Mucosa of gallbladder (tissue), 1 donor: ENCODE measurements at places on chromosomes 5 and 9. TPM values are rescaled to one million over a fixed set of nuclear protein-coding genes. Genes with fewer than 3 reads are reported as not detected.

GRCh38 chr5:171868236-171868635 is 82.6 kb downstream of the SMIM23 start:
- DNase-seq: no peak

DNA sequence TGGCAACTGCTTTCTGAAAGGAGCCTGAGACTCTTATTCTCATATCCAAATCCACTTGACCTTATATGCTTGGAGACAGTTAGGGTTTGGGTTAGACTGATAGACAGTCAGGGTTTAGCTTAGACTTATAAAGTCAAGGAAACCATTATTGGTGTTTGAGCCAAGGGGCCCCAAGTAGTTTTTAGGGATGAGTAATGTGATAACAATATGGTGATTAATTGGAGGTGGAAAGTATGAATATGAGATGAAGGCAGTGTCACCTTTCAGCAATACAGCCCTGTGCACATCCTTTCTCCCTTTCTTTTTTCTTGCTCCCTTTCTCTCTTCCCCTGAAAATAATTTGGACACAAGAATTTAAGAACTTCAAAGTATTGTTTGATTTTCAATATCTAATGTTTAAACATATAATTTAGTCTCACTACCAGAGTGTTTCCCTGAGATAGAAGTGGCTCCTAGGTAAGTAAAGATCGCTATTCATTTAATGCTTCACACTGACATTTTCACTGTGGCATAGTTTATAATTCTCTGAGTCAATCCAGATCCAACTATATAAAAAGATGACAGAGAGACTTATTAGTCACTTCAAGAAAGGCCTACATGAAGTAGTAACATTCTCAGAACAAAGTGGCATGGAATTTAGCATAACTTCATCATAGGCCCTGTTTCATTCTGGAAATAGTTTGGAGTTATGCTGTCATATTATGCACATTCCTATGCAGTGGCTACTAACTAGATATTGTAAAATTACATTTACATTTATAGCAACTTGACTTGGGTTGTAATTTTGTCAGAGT is 200.8 kb downstream of the CHSY3 start:
- no peak for DNase-seq

Gene DCAF10
- total RNA-seq: 27.7 TPM

Gene WWC1
- 58.4 TPM for total RNA-seq

Gene LHX3
- not detected for total RNA-seq

GRCh38 chr9:137711678-137712105 is 92.9 kb downstream of the EHMT1 start:
- DNase-seq: no peak

- no peak for DNase-seq
Measured at GRCh38 chr9:128136816-128137793, 9.6 kb upstream of the PTGES2 start.

DNA sequence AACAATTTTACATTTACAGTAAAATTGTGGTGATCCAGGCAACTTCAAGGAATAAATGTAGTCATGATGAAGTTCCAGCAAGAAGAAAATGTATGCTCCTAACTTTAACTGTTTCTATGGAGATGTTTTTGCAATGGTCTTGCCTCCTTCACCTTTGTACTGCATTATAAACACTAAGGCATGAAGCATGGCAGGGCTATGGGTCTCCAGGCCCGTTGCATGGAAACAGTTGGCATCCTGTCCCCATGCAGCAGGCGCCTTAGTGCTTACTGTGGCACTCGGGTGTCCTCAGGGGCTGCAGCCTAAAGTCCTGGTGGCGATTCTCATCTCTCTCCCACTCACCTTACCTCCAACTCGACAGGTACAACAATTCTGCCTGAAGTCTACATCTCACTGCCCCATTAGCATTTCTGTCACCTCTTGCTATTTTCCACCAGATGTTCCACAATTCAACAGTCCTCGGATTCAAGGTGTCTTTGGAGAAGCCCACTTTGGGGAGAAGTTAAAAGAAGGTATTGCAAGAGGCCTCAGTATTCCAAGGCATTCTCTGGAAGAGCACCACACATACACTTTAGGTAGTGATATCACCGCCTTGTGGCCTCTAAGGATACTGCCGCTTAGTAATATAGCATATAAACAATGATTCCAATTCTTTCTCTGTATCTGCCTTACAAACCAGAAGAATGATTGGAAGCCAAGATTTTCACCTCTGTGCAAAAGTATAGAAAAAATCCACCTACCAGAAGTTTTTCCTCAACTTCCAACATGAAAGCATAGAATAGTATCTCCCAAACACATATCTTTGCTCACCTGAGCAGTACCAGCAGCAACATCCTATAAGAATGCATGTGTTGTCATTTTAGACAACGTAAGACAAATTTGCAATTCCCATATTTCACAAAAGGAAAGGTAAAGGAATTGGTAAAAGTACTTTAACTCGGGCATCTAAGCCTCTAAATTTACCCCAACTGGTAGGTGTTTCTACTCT is 5.1 kb downstream of the LIFR start:
- peak; percentile 19 for DNase-seq

Gene SHB
- 54.5 TPM for total RNA-seq

- DNase-seq: no peak
Measured at GRCh38 chr5:62578540-62578939, at the start of gene LRRC70. Gene LRRC70 (plus strand): TSS chr5:62578819. CDS start chr5:62579439, 620 bp downstream.

DNA sequence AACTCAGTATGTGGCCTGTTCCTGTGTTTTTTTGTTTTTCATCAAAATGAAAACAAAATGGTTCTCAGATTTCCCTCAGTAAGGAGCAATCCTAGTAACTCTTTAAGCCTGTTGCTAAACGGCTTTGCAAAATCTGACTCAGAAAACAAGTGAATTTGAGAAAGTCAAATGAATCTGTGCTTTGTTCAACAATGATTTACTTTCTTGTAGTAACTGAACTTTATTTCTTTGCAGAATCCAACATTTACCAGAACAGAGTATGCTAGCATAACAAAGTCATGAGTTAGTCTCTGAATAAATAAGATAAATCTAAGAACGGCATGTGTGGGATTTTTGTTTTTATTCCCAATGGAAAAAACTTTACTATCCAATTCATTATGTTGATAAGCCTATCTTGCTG is 93.8 kb downstream of the OXCT1 start:
- no peak for DNase-seq

DNA sequence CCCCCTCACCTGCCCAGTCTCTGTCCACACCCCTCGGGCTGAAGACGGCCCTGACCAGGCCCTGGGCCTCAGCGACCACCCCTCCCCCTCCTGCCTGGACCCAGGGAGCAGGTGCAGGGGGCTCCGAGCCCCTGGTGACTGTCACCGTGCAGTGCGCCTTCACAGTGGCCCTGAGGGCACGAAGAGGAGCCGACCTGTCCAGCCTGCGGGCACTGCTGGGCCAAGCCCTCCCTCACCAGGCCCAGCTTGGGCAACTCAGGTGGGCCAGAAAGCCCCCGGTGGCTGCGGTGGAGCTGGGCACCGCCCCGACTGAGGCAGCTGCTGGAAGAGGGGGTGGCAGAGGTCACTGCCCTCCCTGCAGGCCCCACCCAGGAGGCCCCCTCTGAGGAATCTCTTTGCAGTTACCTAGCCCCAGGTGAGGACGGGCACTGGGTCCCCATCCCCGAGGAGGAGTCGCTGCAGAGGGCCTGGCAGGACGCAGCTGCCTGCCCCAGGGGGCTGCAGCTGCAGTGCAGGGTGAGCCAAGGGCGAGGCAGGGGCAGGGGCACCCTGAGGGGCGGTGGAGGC is 7.7 kb downstream of the ENTPD8 start:
- no peak for DNase-seq

DNA sequence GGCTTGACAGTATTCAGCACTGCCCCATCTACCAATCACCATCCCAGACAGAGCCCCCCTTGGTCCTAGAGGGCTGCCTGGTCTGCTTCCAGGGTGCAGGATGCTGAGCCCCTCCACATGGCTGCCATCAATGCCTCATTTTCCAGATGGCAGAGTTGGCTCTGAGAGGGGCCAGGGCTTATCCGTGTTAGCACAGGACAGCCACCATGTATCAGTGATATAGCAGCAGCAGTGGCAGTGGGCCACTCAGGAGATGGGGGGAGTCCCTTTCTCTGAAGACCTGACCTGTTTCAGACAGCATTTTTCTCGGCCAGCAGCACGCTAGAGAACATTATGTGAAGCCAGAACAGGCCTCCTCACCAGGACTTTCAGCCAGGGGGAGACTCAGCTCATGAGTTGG is 1.6 kb upstream of the SMIM32 start:
- DNase-seq: no peak

GRCh38 chr5:53262348-53262970 is 152.9 kb upstream of the MOCS2 start:
- peak; percentile 15 for DNase-seq

Gene SPINK4
- total RNA-seq: 2.5 TPM

- no peak for DNase-seq
Measured at GRCh38 chr9:1927546-1927945, 87.6 kb upstream of the SMARCA2 start.

Gene ASPN
- 40.9 TPM for total RNA-seq

DNA sequence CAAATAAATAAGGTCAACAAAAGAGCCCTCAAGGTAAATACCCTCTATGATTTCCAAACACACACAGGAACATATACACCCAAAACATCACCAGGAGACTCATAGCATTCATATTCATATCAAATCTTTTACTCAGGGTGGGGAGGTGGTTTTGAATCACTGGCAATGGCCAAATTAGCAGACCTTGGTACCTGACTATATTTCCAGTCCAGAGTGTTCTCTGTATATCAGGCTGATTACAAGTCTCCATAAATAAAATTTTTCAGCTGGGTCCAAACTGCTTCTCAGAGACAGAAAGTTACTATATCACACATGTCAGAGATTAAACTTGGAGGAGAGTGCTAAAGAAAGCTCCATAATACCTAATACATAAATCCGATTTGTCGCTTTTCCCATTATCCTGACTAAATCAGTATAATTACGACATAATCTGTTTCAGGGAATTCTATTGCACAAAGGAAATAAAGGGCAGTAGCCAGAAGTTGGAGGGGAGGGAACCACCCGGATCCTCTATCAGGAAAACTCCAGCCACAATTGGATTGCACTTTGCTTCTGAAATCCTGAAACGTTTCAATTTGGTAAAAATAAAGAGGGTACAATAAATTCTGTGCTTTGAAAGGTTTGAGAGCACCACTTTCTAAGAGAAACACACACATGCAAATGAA is 7.0 kb upstream of the GOLGA1 start:
- DNase-seq: no peak

DNA sequence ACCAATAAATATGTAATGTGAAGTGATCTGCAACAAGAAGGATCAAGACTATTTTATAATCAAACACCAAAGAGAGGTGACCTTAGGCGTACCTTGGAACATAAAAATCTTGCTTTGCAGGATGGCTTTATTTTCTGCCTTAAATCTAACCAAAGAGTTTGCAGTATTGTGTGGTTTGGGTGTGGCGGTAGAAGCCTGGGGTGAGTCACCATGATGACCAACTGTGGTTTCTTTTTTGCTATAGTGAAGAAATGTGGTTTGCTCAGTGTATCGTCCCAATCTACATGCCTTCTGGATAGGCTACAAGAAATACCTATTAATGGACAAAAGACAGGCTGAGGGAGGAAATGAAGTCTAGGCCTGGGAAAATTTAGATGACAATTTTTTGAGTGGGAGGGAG is 5.1 kb upstream of the CAST start:
- peak; percentile 43 for DNase-seq

Gene GRIA1
- total RNA-seq: not detected

GRCh38 chr5:137223324-137224295 is 275.5 kb downstream of the SPOCK1 start:
- no peak for DNase-seq

DNA sequence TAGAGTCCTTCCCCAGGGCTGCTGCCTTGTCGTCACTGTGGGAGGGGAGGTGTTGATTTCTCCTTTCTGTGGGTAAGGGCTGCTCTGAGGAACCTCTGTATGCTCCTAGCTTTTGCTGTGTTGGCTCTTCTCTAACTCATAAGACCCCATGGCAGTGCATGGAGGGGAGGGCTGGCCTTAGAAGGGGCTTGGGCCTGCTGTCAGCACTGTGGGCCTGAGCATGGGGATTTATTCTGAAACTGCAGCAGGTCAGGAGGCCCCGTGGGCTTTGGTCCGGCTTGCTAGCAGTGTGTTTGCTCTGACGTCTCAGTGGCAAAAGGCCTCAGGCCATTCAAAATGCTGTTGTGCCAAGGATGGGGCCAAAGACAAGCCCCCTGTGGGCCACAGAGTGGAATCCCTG is 6.8 kb downstream of the FGF18 start:
- DNase-seq: no peak

DNA sequence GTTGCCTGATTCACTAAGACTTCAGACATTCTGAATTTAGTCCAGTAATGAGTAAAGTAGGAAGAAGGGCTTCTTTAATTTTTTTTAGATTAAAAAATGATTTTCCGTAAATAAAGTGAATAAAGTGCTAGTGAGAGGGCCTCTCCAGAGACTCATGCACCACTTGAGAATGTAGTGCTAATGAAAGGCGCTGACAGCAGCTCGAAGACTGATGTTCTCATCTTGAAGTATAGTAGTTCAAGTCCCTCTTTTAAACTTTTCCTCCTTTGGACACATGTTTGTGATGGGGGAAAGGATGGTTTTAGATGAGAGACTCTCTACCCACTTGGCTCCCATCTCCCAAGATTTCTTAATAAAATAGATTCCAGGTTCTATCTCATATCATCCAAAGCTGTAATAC is 48.5 kb downstream of the G3BP1 start:
- no peak for DNase-seq

DNA sequence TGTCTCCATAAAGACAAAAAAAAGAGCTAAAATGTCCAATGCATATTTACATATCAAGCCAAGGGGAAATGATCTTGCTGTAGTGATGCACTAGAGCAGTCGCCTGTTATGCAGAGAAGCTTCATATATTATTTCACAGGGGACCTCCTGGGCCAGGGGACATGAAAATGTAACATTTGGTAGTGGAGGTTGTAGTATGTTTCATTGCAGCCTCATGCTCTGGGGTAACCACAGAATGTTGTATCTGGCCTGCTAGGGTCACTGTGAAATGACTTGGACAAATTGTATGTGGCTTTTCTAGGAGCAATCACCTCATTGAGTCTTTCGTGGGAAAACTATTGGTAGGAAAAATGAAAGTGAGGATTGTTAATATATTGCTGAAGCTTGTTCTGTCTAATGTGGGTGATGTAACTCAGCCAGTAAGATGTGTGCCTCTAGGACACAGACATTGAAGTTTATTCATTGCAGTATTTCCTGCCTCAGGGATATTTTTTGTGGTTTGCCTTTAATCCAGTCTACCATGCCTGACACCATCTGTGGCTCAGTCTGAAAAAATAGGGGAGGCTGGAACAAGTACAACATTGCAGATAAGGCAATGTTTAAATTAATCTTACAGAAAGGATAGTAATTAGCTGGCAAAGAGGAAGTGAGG is 430.8 kb upstream of the TNC start:
- DNase-seq: no peak

- DNase-seq: no peak
Measured at GRCh38 chr9:90343366-90343765, 299.3 kb downstream of the DIRAS2 start.

GRCh38 chr5:153661897-153662296 is 171.4 kb downstream of the GRIA1 start:
- DNase-seq: no peak

Gene WDR31
- 8.1 TPM for total RNA-seq

DNA sequence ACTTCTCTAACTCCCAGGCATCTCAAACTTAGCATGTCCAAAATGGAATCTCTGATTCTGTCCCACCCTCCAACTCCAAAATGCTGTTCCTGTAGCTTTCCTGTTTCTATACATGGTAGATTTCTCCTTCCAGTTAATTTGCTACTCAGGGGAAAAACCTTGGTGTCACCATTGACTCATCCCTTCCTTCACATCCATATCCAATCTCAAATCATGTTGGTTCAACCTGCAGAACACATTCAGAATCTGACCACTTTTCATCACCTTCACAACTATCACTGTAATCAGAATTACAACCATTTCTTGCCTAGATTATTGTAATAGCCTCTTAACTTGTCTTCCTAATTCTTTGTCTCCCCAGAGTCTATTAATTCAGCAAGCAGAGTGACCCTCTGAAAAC is 10.8 kb downstream of the RIOK2 start:
- no peak for DNase-seq
